Stimulated activated CD8-positive, alpha-beta memory T cell treated with anti-CD3 and anti-CD28 coated beads, Interleukin-15, amount 100 ng/mL, for 4 hours (primary cell): ENCODE measurements at places on chromosomes 12 and 14.

DNA sequence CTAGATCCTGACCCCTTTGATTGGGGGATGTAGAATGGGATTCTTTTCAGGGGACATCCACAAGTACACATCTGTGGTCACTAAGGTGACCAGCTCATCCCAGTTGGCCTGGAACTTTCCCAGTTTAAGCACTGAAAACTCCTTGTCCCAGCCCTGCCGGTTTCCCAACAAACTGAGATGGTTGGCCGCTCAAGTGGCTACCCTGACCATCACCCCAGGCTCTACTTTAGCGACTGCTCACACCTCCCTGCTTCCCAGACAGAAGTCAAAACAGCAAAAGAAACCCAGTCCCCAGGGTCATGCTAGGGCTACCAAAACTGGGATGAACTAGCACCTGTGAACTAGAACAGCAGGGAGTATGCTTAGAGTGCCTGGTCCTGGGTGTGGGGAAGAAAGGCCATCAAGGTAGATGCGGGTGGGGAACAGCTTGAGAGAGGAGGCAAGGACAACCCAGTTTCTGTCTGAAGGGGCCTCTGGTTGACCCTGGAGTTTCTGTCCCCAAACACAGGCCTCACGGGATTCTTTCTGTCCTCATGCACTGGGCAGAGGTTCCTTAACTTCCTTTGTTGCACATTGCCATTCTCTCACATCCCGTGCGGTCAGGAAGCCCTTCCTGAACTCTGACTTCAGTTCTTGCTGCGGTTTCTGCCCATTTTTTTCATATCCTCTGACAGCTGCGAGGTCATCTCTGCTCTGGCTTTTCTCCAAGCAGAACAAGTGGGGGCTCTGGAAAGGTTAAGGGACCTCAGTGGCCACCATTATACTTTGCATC is 1.6 kb downstream of the LTB4R start:
- no peak for DNase-seq

GRCh38 chr12:32714772-32715171 is 35.7 kb downstream of the DNM1L start:
- DNase-seq, result no peak

- no peak for DNase-seq
These were observed 38.2 kb upstream of the OAS1 start for GRCh38 chr12:112868459-112869041.

GRCh38 chr14:80468331-80469122 is 257.2 kb upstream of the DIO2 start:
- DNase-seq, result no peak

DNA sequence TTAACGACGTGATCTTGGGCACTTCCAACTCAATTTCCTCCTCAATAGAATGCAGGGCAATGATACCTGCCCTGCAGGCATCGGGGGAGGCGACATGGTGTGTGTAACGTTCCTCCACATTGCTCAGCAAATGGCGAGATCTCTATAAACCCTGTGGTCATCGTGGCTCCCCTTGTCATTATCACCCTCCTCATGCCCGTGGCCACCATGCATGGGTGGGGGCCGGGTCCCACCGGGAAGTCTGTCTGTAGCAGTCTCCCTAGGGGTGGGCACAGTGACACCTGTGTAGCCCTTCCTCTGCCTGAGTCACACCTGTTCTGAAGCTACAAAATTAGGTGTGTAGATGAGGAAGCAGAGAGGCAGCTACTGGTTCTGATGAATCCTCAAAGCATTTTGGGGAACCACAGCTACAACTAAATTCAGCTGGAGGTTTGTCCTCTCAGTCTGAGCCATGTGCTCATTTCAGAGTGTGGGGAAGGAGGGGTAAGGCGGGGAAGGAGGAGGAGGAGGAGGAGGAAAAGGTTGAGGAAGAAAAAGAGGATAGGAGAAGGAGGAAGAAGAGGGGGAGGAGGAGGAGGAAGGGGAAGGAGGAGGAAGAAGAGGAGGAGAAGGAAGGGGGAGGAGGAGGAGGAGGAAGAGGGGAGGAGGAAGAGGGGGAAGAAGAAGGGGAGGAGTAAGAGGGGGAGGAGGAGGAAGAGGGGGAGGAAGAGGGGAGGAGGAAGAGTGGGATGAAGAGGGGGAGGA is 11.0 kb upstream of the CACNA2D4 start:
- DNase-seq, result no peak

GRCh38 chr12:100274291-100274690 is 7.3 kb downstream of the SCYL2 start:
- DNase-seq, result no peak

DNA sequence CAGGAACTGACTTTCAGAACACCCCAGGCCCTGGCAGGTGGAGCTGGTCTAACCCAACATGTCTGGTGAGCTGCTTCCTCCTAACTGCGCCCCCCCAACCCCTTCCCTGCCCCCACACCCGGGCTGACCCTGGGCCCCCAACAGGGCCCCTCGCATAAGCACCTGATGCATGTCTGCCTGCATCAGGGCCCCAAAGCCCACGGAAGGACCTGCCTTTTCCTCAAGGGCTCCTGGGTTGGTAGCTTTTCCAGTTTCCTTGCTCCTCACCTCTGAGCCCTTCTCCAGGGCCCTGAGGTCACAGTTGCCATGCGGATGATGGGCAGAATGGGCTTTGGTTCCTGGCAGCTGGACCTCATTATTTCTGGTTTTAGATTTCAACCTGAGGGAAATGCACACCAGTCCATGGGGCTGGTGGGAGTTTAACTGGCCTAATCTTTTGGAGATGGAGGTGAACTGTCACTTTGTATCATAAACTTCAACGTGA is 18.5 kb downstream of the TESC start:
- DNase-seq, result no peak

DNA sequence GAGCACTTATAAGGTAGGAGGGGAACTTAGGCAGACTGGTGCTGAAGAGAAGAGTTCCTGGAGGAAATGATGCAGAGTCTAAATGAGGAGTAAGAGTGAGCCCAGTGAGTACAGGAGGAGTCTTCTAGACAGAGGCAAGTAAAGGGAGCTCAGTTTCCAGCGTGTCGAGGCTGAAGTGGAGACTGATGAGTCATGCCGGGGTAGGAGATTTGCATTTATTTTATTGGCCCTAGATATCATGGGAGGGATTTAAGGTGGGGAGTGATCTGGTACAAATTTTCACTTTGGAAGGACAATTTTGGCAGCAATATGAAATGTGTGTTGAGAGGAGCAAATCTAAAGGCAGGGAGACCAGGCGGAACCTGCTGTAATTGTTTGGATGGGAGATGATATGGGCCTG is 157.5 kb downstream of the TTC8 start:
- DNase-seq, result no peak

DNA sequence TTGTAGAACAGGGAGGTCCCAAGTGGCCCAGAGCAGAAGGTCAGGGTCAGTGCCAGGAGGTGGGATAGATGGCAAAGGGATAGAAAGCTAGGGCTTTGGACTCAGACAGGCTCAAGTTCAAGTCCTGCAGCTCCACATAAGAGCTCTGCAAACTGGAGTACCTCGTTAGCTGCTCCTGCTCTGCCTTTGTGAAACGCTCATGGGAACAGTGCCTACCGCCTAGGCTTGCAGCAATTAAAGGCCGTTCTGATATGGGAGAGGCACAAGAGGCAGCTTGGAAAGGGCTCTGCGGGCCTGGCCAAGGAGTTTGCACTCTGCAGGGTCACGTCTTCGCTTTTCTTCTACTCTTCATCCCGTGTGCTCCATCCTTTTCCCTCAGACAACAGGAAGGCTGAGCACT is 54.1 kb downstream of the MAP1LC3B2 start:
- DNase-seq, result no peak

- no peak for DNase-seq
These were observed 977.1 kb downstream of the AACS start for GRCh38 chr12:126042286-126042685.

DNA sequence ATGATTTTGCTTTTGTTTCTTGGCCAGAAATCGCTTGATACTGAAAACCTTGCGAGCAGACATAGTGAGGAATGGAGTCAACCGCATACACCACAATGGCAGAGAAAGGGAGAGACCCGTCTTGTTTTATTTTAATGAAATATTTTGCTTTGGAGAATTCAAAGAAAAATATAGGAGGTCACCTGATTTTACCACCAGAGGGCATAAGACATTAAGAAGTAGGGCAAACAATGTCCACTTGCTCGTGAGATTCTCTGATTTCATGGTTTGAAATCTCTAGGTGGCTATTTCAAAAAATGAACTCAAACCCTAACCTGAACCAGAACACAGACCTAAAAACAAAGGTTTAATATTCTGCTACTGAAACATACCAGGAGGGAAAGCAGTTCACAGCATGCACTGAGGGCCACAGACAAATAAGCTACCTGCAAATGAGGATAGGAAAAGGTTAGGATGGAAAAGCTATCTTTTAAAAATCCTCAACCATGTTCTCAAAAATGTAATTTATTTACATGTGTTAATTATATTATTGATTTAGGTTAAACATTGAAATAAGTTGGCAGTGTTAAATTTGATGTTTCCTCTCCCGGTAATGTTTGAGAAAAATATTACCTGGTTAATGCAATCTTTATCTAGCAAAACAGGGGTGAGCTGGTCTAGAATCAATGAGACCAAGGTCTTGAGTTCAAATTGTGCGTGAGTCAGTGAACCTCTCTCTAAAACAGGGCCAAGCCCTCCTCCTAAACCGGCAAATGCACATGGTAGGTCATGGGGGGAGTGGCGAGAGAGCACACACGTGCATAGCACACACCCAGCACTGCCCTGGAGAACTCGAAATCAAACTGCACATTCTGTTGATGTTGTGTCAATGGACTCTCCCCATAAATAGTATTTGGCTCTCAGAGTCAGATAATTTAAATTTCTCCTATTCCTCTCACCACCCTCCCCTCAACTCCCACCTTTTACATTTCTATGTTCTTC is 12.5 kb downstream of the IFNG-AS1 start:
- DNase-seq, result no peak

DNA sequence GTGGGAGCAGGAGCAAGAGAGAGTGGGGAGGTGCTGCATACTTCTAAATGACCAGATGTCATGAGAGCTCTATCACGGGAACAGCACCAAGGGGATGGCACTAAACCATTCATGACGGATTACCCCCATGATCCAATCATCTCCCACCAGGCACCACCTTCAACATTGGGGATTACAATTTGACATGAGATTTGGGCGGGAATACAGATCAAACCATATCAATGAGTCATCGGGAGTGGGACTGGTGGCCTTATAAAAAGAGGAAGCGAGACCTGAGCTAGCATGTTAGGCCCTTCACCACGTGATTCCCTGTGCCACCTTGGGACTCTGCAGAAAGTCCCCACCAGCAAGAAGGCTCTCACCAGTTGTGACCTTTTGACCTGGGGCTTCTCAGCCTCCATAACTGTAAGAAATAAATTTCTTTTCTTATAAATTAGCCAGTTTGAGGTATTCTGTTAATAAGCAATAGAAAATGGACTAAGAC is 28.7 kb downstream of the COX8C start:
- no peak for DNase-seq

- DNase-seq, result no peak
These were observed 218.1 kb downstream of the APAF1 start for GRCh38 chr12:98863167-98863566.

GRCh38 chr12:26425587-26426260 is 230.4 kb downstream of the SSPN start:
- no peak for DNase-seq

GRCh38 chr14:61128382-61129167 is 147.5 kb downstream of the SLC38A6 start:
- DNase-seq, result no peak

DNA sequence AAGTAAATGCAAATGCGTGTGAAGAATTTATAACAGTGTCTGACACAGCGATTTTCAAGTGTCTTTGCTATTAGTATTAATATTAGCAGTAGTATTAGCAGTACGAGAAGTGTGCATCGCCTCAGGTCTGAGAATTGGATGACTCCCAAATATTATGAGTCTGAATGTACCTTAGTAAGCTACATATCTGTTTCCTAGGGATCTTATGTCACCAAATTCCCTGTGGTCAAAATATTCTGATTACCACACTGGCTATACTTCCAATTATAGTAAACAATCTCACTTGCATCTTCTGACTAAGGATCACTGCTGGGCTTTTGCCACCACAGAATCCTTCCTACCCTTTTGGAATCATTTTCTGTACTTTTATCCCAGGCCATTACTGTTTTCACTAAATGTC is 396.0 kb upstream of the MIS18BP1 start:
- no peak for DNase-seq

DNA sequence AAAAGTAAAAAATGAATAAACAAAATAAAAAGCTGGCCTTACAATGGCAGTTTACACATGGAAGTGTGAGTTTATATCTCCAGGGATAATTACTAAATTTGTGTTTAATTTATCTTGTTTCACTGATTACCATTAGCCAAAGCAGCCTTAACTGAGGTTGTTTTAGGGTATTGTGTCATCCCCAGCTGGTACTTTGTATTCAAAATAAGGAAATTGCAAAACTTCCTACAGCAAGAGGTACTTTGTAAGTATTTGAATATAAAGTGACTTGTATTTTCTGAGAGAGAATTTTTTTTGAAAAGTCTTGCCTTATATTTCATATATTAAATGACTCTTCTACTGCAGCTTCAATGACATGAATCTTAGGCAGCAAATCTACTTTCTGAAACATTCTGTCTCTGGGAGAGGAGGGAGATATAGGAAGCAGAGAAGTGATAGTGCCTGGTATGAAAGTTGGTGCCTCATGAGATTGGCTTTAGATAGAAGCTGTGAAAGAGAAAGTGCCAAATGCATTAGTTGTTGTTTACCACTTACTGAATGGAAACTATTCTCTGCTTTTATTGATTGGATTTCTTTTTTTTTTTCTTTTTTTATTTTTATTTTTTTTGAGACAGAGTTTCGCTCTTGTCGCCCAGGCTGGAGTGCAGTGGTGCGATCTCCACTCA is 6.7 kb downstream of the FNTB start:
- no peak for DNase-seq

- no peak for DNase-seq
These were observed 468.8 kb downstream of the BCL11B start for GRCh38 chr14:98803196-98803595.

DNA sequence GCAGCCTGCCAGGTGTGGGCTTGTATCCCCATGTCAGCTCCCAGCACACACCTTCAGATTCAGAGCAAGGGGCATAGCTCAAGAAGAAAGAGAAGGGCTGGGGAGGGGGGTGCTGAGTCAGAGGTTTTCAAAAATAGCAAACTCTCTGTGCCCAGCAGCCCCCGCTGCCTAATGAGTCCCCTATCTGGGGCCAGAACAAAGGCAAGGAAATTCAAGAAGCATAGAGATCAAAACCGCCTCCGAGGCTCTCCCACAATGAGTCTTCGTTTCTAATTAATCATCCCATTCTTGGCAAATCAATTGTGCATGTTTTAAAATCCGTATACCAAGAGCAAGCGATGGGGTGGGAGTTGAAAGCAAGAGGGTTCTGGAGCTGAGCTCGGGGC is 19.5 kb upstream of the CMKLR1 start:
- no peak for DNase-seq
